ENCODE measurements at places on chromosomes 7 and 10.

DNA sequence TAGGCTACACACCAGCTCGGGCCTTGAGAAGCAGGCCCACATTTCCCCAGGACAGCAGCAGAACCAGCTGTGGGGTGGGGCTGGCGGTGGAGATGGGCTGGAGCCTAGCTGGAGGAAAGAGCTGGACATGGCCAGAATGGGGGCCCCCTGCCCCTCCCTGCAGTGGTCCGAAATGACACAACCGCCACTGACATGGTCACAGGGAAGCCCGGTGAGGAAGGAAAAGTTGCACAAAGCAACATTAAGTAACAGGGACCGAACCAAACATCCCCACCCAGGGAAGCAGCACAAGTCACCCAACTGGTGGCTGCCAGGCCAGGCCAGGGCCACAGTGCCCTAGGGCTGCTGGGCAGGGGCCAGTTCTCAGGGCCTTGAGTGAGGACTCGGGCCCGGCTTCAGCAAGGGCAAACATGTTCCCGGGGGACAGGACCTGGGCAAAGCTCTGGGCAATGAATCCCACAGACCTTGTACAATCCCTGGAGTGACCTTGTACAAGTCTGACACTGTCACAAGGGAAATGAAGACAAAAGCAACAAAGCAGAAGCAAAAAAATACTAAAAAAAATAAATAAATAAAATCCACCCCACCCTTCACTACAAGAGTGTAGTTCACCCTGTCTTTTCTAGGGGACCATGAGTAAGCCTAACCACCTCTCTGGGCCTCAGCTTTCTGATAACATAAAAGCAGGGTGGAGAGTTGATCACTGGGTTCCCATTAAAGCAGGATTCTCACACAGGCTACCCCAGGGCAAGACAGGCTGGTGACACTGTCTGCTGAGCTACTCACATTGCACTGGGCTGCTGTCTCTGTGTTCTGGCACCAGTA, 33.0 kb downstream of the PSAP start:
- DNase-seq: no peak

- DNase-seq: no peak
Observed at GRCh38 chr7:35026150-35026549, 11.1 kb downstream of the DPY19L1 start.

- DNase-seq: no peak
Observed at GRCh38 chr7:100029596-100029995, 14.2 kb downstream of the ZKSCAN1 start.

DNA sequence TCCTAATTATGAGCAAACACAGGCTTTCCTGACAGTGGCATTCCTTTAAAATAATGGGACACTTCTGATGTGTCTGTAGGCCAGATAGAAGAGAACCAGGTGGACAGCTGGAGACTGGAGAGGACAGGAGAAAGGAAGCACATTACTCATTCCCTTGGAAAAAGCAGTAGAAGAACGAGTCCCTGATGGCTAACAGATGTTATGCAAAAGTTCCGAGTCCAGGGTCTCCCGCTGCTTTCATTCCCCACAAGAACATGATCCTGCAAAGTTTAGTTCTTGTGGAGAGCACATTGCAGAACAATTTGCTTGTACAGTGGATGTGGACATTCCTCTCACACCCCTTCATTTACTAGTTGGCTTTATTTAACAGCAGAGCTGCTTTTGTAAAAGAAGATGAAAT, 137.6 kb downstream of the GPAM start:
- no peak for DNase-seq

GRCh38 chr7:139774376-139774775, 3.4 kb downstream of the HIPK2 start:
- no peak for DNase-seq

DNA sequence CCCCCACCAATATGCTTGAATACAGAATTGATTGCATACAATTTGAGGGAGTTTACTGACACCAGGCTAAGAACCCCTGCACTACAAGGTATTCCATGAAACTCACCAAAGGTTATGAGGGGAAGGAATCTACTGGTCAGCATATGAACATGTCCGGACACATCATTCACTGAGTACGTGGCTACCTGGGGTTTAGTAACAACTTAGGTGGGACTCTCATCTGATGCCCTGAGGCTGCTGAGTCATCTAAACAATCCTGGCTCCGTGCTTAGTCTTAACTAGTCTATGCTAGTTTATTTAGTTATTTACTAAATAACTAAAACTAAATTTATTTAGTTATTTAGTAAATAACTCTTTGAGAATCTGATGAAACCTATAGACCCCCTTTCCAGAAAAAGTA, 11.3 kb downstream of the PI4K2A start:
- no peak for DNase-seq

GRCh38 chr7:34091321-34091917, 186.1 kb downstream of the BMPER start:
- no peak for DNase-seq

DNA sequence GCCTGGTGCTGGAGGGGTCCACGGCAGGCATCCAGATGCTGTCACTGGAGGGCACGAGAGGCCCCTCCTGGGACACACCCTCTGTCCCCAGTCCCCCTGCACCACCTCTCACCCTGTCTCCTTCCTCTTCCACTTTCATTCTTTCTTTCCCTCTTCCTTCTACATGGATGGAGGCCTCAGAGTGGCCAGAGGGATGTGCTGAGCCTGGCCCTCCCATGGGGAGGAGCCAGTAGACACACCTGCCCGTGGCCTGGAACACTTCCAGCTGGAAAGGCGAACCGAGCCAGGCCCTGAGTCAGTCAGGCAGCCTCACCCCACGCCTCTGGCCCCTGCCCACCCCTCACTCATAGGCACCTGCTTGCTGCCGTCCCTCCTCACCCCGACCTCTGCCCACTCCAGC, 55.9 kb upstream of the MXI1 start:
- no peak for DNase-seq

- DNase-seq: no peak
Observed at GRCh38 chr7:115775981-115776380, 254.6 kb downstream of the TFEC start.

DNA sequence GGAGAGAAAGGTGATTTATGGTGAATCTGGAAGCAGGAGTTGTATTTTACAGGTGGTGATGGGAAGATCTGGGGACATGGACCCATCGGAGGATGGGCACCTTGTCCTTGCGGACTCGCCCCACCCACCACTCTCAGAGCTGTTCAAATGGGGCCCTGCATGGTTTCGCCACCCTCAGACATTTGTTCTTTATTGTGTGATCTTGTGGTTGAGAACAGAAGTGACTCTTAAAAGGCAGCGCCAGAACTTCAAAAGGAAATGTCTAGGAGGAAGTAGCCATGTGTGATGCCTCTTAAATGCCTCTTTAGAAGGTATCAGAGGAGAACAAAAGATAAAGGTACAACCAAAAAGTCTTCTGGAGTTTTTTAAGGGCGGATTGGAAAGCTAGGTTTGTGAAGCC, 205.7 kb downstream of the KIAA1217 start:
- no peak for DNase-seq

GRCh38 chr10:8095959-8096358, 41.5 kb downstream of the GATA3 start:
- no peak for DNase-seq

GRCh38 chr10:103627111-103627892, 133.8 kb downstream of the NEURL1 start:
- DNase-seq: no peak

- DNase-seq: no peak
Observed at GRCh38 chr10:102016416-102016815, 39.6 kb downstream of the ARMH3 start.

DNA sequence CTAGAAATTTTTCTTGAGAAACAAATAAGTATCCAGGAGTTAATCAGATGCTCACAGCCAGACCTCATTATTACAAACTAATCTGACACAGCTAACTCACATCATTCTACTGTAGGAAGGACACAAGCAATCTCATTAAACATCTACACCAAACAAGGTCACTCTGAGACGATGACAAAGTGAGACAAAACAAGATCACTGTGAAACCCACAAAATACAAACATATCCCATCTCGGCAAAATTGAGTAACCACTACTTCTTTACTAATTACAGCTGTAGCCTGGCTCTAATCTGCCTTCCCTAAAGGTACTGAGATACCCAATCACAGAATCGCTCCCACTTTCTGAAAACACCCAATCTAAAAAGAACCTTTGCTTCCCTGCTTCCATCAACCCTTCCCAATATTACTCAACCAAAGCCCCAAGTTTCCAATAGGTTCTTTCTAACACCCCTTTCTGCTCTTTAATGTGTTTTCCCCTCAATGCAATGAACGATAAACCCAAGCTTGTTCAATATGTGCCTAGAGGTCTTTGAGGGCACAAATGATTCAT, 26.9 kb downstream of the CCDC6 start:
- no peak for DNase-seq

DNA sequence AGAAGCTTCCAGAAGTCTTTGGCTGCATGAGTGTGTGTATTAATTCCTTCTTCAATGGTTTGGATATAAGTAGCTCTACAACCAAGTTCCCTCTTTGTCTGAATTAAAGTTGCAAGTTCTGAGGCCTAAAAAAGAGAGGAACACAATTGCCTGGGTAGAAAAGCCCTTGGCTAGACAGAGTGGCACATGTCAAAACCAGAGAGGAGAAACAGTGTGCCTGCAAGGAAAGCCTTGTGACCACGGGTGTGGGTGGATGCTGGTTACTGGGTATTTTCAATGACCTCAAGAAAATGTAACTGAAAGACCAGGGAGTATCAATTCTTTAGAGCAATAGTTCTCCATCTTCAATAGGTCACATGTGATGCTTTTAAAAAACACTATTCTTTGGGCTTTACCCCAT, 148.3 kb downstream of the SVIL start:
- DNase-seq: no peak

- DNase-seq: no peak
Observed at GRCh38 chr7:33685981-33686683, 219.2 kb upstream of the BMPER start.

DNA sequence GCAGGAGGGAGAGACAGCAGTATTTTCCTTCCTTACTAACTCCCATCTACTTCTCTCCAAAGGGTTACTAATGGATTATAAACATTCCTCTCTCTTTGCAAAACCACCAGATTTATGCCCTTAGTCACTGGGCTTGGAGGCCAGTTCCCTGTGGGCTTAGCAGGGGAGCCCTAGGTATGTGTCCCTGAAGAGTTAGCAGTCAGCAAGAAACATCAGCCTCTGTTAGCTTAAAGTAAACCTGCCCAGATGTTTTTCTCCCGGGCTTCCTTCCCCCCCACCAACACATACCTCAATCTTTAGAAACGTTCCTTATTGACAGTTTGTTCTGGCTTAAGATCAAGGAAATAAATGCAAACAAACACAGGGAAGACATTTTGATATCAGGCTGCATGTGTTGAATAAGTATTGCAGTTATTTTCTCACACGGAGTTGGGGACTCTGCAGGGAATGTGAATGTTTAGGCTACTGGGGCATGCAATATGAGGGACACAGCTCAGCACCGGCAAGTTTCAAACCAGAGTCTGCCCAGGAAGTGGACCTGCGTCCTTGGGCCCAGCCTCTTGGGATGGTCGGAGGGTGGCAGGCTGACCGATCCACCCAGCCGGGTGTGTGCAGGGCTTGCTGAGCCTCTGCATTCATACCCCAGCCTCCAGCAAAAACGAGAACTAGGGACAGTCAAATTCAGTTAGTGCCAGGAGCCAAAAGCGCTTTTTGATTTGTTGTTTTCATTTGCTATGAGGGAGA, 252.0 kb upstream of the GRB10 start:
- no peak for DNase-seq

GRCh38 chr7:132547821-132548220, 28.4 kb downstream of the PLXNA4 start:
- no peak for DNase-seq

DNA sequence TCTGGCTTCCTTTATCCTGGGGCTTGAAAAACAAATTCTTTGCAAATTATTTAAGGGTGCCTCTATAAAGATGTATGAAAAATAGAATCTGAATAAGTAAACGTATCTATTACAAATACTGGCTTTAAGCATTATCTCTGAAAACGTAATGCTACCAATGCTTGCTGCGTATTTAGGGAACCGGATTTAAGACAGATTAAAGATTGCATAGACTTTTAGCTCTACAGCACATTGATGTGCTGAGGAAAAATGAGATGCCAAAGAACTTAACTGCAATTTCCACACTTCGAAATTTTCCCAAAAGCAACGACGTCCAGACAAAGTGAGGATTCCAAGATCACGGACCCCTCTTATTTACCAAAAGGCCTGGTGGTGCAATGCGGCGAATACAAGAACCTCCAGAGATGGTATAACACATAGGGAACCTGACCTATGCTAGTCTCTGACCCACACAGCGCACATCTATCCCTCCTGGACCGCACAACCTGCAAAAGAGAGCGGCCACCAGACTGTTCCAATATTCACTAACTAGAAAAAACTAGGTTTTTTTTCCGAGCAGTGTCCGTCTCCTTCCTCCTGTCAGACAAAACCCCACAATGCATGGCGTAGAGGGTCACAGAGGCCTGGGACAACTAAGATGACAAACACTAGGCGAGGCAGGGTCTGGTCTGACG, 34.3 kb upstream of the PHF14 start:
- DNase-seq: no peak

DNA sequence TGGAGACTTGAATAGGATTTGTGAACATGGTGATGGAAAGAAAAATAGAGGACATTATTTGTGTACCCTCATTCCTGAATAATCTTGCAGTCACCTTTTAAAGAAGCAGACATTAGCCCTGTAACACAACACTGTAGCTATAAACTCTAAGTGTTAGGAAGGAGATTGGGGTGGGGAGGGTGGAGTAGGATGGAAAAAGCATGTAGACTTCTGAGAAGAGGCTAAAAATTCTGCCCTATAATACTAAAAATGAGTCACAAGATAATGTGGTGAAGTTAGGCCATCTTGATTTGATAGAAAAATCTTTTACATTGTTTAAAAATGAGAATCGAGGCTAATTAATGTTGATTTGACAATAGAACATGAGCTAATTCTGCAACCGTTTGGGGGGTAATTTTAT, 128.8 kb downstream of the LCOR start:
- no peak for DNase-seq

- no peak for DNase-seq
Observed at GRCh38 chr10:28858646-28859045, 181.3 kb downstream of the BAMBI start.

Measured in activated gamma-delta T cell treated with anti-CD3 and anti-CD28 coated beads, Interleukin-2, amount 50 U/mL, for 16 hours (primary cell).